ENCODE measurements at places on chromosomes 5 and 9.

- DNase-seq = no peak
These were observed 15.0 kb upstream of the HMGCR start for GRCh38 chr5:75322066-75322465.

- DNase-seq = no peak
These were observed 68.1 kb upstream of the RNF130 start for GRCh38 chr5:180139731-180140055.

- DNase-seq = no peak
These were observed 146.4 kb upstream of the SMIM23 start for GRCh38 chr5:171639205-171639621.

- peak; percentile 13 for DNase-seq
These were observed 65.8 kb upstream of the PLPP6 start for GRCh38 chr9:4596165-4596922.

DNA sequence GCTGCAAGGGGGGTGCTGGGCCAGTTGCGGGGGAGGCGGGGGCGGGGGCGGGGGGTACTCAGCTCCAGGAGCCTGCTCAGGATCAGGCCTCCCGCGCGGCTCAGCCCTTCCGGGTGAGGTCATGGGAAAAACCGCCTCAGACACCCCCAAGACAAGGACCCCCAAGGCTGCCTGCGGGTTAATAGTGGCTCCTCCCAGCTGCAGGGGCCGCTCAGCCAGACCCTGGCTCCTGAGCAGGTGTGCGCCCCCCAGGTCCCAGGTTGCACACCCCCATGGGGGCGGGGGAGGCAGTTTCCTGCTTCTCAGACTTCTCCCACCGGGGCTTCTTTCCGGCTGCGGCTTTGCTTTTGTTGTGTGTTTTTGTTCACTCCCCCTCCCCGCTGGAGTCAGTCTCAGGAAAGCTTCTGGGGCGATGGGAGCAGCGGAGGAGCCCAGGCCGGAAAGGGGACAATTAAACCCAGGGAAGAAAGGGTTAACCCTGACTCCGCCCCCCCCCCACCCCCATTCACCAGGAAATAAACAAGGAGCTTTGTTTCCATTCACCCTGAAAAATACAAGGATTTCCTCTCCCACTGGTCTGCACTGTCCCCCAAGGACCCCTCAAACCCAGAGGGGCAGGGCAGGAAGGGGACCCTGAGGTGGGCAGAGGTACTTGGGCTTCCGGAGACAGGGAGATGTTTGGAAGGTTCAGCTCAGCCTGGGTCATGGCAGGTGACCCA lies 42.3 kb upstream of the NOTCH1 start:
- no peak for DNase-seq

GRCh38 chr5:74632947-74633356 lies 7.6 kb downstream of the ENC1 start:
- peak; percentile 28 for DNase-seq

DNA sequence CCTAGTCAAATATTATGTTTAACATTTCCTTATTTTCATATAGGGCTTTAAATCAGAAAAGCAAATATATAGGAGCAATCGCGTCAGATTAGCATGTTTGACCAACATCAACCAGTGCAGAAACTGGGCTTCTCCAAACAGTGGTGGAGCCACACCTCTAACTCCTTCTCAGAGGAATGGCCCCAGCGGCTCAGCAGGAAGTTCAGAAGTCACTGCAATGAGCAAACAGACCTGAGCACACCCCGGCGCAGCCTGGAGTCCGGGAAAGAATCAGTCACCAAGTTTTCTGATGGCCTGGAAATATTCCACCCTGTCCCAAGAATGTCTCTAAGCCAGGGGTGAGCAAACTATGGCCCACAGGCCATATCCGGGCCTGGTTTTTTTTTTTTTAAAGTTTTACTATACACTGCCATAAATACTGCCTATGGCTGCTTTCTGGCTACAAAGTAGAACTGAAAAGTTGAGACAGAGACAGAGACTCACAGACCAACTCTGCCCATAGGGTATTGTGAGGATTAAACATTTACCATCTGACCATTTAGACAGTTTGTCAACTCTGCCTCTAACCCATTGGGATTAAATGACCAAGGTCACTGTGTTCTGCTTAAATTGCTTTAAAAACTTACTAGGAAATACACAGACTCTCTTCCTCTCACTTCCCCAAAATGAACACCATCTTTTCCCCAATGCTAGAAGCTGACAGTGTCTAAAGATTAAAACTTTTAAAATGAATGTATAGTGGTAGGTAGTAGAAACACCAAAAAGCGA lies 5.4 kb downstream of the GOLM1 start:
- DNase-seq = peak; percentile 59

DNA sequence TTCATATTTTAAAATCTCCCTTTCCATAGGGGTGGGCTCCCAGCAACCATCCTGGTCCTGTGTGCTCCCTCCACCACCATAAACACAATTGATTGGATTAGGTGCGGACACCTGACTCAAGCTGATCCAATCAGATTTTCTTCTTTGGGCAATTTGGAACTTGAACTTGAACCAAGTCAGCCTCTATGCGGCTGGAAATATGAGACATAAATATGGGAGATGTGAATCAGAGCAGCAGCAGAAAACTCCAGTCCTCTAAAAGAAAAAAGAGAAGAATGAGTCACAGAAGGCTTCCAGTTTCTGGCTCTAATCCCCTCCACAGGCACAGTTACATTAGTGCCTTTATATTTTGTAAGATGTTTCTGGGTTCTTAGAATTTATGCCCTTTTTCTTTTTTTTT lies 306.6 kb downstream of the MLLT3 start:
- DNase-seq = no peak

DNA sequence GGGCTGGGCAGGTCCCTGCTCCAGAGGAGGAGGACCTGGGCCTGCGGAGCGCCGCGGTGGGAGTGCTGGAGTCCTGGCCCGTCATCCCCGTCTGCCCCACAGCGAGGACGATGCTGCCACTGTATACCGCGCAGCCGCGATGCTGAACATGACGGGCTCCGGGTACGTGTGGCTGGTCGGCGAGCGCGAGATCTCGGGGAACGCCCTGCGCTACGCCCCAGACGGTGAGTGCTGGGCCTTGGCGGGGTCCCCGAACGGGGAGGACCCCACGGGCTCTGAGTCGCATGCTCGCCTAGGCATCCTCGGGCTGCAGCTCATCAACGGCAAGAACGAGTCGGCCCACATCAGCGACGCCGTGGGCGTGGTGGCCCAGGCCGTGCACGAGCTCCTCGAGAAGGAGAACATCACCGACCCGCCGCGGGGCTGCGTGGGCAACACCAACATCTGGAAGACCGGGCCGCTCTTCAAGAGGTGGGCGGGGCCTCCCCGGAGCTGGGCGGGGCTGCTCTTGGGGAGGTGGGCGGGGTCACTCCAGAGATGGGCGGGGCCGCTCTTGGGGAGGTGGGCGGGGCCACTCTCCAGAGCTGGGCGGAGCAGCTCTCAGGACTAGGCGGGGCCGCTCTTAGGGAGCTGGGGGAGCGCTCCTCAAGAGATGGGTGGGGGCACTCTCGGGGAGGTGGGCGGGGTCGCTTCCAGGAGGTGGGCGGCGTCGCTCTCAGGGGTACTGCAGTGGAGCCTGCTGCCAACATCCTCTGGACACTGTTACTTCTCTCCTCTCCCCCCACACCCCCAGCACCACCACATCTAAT lies 13.1 kb downstream of the LRRC26 start:
- peak; percentile 66 for DNase-seq

DNA sequence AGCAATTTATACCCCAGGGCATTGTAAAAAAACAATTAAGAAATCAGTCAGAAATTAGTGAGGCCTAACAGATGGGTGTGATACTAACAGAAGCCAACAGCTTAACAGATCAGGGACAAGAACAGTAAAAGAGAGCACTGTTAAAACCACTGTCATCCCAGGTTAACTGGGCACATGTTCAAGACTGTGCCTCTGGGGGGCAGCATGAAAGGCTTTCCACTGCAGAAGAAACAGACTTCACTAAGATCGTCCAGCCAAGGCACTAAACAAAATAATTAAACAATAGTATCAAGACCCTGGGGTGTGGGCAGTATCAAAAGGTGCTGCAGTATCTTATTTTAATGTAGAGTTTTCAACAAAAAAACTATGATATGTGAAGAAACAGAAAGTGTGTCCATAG lies 43.5 kb downstream of the FBN2 start:
- no peak for DNase-seq

DNA sequence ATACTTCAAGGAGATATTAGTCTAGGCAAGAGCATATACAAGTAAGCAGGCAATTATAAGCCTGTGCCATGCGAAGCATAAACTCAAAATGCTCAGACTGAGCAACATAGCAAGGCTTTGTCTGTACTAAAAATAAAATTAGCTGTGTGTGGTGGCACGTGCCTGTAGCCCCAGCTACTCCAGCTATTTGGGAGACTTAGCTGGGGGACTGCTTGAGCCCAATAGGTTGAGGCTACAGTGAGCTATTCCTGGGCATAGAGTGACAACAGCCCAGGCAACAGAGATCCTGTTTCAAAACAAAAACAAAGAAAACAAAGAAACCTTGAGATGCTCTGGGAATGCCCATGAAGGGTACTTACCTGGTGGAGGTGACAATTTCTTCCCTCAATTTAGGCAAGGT lies 130.5 kb upstream of the ZNF608 start:
- no peak for DNase-seq

DNA sequence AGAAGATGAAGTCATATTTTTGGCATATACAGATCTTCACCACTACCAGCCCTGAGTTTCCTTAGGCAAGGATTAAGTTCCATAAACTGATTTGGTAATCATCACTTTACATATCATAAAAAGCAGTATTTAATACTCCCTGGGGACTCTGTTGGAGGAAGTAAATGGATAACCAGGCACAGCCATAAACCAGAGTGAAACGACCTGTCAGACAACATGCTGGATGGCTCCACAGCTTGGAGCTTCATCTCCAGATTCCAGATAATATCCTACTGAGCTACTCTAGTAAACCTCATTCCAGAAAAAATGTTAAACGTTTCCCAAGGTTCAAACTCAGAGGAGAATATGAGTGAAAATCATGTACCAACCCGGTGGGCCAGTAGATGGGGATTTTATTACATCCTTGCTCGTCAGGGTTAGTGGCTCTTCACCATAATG lies 109.2 kb downstream of the BASP1 start:
- no peak for DNase-seq

- no peak for DNase-seq
These were observed 57.8 kb upstream of the NRARP start for GRCh38 chr9:137359850-137360249.

DNA sequence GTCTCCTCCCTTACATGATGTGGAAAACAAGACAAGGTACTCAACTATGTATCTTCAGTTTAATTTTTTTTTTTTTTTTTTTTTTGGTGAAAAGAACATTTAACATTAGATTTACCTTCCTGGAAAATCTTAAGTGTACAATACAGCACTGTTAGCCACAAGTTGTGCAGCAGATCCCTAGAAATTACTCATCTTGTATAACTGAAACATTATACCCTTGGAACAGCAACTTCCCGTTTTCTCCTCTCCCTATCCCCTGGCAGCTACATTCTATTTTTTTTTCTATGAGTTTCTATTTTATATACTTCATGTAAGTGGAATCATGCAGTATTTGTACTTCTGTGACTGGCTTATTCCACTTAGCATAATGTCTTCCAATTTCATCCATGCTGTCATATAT lies 421.9 kb upstream of the FTMT start:
- no peak for DNase-seq

- peak; percentile 65 for DNase-seq
These were observed 20.3 kb downstream of the WHRN start for GRCh38 chr9:114484854-114485443.

- no peak for DNase-seq
These were observed 85.8 kb downstream of the KCNIP1 start for GRCh38 chr5:170589643-170590042.

DNA sequence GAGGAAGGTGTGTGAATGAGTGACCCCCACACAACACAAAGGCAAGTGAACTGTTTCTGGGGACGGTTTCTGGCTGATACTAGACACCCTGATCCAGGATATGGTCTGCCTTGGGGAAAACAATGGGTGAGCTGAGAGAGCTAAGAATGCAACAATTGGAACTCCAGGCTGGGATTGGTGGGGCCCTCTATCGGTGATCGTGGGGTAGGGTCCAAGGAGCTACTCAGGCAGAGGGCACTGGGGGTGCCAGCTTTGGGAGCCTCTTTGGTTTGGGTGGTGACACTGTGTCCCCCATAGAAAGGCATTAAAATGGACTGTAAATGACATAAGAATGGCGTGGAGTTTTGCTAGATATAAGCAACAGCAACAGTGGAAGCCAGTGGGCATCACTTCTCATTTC lies 439.1 kb downstream of the DMAC1 start:
- no peak for DNase-seq

GRCh38 chr5:161094411-161094810 lies 242.4 kb upstream of the ATP10B start:
- no peak for DNase-seq

DNA sequence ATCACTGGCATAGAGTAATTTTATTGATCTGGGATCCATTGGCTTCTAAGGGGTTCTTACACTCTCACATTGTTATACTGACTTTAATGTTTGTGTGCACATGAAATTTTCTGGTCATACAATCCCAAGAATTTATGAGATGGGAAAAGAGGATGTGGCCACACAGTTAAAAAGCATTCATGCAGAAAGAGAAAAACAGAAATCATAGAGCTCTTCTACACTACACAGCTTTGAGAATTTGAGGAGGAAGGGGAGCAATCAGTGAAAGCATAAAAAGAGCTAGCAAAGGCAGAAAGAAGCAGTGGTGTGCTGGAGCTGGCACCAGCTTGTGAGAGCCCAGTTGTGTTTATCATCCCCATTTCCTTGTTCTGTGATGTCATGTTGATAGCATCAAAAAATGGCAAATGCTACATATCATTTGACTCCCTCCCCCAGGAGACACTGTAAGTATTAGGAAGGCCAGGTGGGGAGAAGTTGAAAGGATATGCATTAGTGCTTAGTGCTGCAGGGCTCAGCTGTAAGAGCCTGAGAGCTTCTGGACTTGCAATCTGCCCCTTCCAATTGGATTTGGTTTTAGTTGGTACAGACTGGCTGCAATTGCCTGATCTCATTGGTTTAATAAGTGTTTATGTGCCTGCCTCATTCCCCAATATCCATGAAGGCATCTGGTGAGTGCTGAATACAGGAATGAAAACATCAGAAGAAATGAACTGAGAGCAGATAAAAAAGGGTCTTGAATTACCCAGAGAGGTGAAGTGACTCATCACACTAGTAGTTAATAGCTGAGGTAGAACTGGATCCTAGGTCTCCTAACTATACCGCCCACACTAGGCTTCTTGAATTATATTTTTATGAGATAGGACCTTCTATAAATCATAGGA lies 30.9 kb downstream of the RHOBTB3 start:
- no peak for DNase-seq

- DNase-seq = no peak
These were observed 35.5 kb downstream of the KCTD16 start for GRCh38 chr5:144206141-144206540.

DNA sequence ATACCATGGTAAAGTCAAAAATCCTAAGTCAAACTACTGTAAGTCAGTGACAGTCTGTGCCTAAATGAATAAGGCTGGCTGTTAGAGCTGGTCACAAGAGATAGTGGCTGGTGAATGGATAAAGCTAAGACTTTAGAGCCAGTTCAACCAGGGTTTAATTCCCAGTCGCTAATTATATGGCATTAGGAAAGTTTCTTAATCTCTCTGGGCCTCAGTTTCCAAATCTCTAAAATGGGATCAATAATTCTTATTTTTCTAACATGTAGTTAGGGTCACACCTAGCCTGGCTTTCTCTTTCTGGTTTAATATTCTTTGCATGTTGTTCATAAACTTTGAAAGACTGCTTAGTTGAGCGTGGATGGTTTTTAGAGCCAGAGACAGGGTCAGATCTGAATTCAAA lies 64.8 kb downstream of the SMIM15 start:
- DNase-seq = no peak

- no peak for DNase-seq
These were observed 56.9 kb upstream of the MSX2 start for GRCh38 chr5:174667526-174667925.

- no peak for DNase-seq
These were observed 775.3 kb upstream of the DMAC1 start for GRCh38 chr9:8574846-8575245.

GRCh38 chr5:79408028-79408427 lies 105.9 kb downstream of the HOMER1 start:
- no peak for DNase-seq
